Fibroblast of skin of left biceps (primary cell): ENCODE measurements at places on chromosomes 7 and 10.
A peak's percentile ranks its signal among the peaks of the same experiment; 100 is the strongest.

DNA sequence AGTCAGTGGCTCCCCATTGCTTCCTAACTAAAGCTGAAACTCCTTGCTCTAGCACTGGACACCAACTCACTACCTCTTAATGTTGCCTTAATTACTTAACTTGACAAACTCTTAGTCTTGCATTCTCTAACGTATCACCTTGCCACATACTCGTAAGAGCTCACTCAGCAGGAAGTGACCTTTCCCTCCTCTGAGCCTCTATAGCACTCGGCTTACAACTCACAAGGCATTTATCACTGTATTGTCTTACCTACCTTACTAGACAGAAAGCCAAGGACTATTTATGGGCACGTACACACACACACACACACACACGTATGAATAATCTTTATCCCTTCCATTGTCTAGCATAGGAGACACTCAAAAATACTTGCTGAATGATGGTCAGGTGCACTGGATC is 21.2 kb downstream of the CEP41 start:
- no peak for DNase-seq

DNA sequence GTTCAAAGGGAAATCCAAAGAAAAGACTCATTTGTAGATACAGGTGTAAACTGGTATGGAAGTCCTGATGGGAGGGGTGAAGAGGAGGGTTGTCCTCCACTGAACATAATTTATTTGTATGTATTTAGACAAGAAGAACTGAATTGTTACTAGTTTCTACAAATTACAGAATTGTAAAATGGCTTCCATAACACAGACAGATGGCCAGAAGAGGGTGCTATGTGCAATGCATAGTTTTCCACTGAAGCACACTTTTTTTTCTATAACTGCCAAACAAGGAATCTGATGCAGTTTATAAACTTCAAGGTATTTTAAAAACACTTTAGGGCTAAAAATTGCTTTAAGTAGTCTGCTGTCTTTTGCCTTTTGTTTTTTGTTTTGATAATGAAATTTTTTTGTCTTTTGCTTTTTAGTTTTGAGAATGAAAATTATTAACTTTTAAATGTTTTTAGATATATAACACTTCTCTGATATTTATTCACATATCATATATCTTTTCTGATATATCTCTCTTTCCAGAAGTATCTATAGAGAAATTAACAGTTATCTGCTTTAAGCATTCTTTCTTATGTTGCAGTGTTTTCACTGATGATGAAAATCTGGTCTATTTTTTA is 58.5 kb downstream of the PHYHIPL start:
- no peak for DNase-seq

GRCh38 chr10:123057968-123058367 is 49.2 kb downstream of the ACADSB start:
- DNase-seq = no peak

GRCh38 chr7:47153058-47153457 is 428.9 kb downstream of the TNS3 start:
- DNase-seq = peak; percentile 91

- DNase-seq = no peak
These were observed 149.3 kb downstream of the TCERG1L start for GRCh38 chr10:131162211-131162610.

GRCh38 chr10:15369256-15370211 is 1.6 kb downstream of the FAM171A1 start:
- peak; percentile 13 for DNase-seq

GRCh38 chr10:103566536-103566935 is 73.0 kb downstream of the NEURL1 start:
- no peak for DNase-seq

GRCh38 chr10:13590886-13591285 is 4.1 kb downstream of the PRPF18 start:
- DNase-seq = no peak

- no peak for DNase-seq
These were observed 59.4 kb upstream of the AQP1 start for GRCh38 chr7:30852308-30852684.

DNA sequence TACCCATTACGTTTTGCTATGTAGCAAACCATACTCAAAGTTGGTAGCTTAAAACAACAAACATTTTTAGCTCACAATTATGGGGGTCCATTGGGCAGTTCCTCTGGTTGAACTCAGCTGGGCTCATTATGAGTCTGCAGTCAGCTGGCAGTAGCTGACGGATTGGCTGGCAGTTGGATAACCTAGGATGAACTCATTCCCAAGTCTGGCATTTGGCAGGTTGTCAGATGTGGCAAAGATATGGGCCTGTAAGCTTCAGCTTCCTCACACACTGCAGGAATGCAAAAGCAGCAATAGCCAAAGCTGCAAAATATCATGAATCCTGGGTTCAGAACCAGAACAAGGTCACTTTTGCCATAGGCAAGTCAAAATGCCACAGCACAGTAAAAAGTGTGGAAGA is 412.2 kb upstream of the SORCS1 start:
- no peak for DNase-seq

DNA sequence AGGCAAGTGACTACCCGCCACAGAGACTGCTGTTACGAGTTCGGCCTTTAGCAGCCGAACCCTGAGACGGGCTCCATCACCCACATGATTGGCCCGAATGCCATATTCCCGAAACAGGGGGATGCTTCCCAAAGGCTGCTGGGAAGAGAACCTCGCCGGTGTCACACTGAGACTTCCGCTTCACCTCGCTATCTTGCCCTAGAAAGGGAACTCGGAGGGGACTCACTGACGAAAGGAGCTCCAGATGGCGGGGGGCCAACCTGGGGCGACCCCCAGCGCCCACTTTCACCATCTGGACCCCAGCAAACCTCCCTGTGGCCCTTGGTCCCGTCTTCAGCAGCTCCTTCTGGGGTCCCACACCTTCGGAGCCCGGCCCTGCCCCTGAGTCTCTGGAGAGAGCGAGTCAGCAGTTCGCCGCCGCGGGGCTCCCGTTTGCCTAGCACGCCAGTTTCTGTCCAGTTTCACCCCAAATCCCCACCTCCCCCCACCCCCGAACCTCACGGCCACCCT is 529 bp downstream of the HPS1 start:
- DNase-seq = no peak

DNA sequence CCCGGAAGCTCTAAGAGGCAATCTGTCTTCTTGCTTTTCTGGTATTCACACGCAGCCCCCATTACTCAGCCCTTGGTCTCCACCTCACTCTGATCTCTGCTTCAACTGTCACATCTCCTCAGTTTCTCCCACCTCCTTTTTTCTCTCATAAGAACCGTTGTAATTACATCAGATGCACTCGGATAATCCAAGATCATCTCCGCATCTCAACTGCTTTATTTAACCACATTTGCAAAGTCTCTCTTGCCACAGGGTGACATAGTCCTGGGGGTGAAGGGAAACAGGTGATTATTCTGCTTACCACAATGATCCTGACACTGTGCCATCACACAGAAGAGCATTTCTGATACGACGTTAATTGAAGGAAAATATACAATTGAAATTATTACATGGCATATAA is 79.9 kb downstream of the HACD1 start:
- no peak for DNase-seq

GRCh38 chr7:151520419-151521261 is 945 bp upstream of the RHEB start:
- DNase-seq = no peak

DNA sequence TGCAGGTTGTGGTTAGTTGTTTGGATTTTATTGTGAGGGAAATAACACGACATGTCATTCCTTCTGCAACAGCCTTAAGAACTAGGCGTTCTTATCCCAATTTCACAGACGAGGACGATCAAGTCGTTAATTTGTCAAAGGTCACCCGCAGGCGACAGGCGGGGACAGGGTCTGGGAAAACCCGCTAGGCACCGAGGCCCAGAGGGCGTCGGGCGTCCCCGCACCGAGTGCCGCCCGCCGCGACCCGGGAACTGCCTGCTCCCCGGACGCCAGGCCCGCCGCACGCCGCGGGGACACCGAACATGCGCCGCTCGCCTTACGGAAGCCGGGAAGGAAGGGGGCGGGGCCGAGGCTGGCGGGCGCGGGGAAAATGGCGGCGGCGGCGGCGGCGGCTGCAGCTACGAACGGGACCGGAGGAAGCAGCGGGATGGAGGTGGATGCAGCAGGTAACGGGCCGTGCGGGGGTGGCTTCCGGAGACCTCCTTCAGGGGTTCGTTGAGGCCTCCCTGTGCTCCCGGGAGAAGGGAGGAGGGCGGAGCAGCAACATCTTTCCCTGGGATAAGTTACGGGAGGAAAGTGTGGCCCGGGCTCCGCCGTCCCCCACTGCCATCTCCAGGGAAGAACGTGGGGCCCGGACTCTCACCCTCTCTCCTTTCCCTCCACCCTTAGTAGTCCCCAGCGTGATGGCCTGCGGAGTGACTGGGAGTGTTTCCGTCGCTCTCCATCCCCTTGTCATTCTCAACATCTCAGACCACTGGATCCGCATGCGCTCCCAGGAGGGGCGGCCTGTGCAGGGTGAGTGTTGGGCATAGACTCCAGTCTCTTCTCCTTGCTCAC is at the start of gene COPS6:
TSS of gene COPS6 (plus strand) at position 349 of the 837 bp plus-strand sequence. CDS start at position 371, 22 bp downstream.
- peak; percentile 46 for DNase-seq

DNA sequence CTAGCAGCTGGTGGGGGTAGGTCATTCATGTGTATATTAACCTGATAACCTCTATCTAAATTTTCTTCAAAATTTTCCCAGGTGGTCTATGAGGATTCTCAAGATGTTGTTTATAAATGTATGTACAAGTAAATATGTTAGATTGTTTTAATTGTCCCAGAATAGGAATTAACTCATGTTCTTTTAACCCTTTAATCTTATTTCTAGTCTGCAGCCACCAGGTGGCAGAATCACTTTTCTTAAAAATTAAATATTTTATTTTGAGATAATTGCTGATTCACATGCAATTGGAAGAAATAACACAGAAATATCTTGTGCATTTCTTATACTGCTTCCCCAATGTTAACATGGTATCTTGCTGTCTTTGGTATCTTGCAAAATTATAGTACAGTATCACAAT is 589.5 kb downstream of the ARL4A start:
- DNase-seq = no peak

- no peak for DNase-seq
These were observed 140.0 kb downstream of the CAMK1D start for GRCh38 chr10:12489357-12489756.

GRCh38 chr7:101754424-101755159 is 62.8 kb upstream of the CUX1 start:
- DNase-seq = no peak

GRCh38 chr7:24660546-24660945 is 87.3 kb downstream of the PALS2 start:
- DNase-seq = peak; percentile 29

DNA sequence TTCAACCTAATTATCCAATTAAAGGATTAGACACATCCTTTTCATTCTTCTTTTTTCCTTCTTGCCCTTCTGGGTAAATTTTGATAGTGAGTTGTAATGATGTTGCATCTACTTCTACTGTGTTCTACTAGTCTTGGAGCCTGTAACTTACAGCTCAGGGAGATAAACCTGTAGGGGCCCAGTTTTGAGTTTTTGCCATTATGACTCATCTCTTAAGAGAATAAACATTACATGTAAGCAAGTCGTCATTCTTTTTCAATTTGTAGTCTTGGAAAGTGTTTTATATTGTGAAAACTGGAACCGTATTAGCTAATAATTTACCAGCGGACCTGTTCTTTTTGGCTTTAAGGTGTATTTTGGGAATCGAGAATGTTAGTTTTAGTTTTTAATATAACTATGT is 89.7 kb upstream of the RPA3 start:
- DNase-seq = no peak

DNA sequence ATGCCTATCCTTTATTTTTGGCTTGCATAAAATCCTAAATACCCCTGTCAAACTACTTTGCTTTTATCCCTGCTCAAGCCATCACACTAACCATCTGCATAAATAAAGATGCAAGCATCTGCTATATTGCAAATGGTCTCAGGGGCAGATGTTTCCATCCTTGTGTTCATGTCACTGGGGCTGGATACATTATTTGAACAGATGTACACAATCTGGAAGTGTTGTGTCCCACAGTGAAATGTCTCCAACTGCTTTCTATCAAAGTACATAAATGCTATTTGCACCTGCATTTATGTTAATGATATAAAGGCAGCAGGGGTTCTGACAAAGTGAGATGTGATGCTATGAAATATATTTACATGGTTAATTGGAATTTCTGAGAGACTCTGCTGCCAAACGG is 163.1 kb downstream of the ZNF438 start:
- no peak for DNase-seq

DNA sequence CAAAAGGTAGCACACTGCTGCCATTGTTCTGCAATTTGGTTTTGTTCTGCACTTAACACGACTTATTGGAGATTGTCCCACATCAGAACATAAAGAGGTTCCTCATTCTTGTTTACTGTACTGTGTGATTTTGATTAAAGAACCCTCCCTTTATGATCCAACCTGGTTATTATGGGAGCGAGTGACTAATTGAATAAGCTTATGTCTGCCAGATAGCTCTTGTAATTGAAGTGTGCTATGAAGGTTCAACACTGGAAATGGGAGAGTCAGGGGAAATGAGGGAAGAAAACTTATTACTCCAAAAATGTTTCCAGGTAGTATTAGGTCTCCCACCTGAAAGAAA is 33.9 kb downstream of the CASP7 start:
- DNase-seq = no peak

- no peak for DNase-seq
These were observed 309.2 kb downstream of the SNX13 start for GRCh38 chr7:17631061-17631460.

GRCh38 chr10:59036311-59037017 is 140.0 kb upstream of the PHYHIPL start:
- no peak for DNase-seq

DNA sequence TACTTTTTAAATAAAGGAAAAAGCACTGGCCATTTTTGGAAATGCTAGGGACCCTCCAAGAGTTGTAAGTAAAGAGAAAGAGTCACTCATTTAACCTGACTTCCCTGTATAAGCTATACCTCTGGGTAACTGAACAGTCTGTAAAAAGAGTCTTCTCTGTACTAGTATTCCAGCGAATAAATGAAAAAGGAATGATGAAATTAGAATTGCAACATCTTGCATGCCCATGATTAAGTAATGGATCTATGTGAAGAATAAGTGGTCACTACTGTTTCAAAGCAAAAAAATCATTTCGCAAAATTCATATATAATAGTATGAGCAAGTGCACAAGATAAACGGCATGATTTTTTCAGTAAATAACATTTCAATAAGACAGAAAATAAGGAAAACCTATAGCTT is 116.8 kb downstream of the ZFAND4 start:
- no peak for DNase-seq

- no peak for DNase-seq
These were observed 7.9 kb upstream of the CRYGN start for GRCh38 chr7:151447901-151448260.

DNA sequence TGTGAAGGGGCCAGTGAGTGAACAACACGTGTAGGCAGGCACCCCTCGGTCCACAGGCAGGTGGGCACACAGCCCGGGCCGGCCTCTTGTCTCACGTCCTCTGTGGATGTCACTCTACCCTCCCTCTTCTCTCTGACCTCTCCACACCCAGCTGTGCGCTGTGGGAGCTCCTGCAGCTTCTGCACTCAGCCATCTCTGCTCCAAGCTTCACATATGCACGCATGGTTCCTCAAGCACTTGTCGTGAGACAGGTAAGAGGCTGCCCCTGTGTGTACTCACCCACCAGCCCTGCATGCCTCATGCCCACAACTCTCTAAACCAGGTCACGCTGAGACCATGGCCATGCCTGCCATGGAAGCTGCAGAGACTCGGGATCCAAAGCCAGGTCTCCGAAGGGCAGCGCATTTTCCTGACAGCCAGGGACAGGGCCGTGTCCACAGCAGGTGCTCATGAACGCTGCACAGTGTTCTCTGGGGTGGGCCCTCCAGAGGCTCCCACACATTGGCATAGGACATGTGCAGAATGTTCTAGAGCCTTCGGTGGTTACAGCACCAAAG is 477.5 kb downstream of the PTPRN2 start:
- DNase-seq = no peak

- DNase-seq = no peak
These were observed 21.6 kb upstream of the PDCD4 start for GRCh38 chr10:110850099-110850498.
